NCI-H2081 treated with DMSO at 0.1 percent for 48 hours (cell line): ENCODE measurements at places on chromosomes 7 and 10.

- DNase-seq, result no peak
Measured at GRCh38 chr7:27375958-27376357, 133.4 kb downstream of the EVX1 start.

DNA sequence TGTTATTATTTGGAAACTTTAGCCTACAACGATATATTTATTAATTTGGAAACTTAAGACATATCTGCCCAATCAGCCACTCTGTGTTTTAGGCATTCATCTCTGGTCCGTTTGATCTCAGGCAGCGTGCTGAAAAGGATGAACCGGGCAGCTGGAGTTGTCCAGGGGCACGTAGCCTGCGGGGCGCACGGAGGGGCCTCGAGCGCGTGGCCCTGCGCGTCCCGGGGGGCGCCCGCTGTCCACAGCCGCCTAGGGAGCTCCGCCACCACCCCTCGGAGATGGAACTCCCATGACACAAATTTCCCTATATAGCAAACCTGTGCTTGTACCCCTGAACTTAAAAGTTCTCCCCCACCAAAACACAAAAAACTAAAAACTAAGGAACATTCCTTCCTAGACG, 24.3 kb upstream of the MKI67 start:
- DNase-seq, result no peak

DNA sequence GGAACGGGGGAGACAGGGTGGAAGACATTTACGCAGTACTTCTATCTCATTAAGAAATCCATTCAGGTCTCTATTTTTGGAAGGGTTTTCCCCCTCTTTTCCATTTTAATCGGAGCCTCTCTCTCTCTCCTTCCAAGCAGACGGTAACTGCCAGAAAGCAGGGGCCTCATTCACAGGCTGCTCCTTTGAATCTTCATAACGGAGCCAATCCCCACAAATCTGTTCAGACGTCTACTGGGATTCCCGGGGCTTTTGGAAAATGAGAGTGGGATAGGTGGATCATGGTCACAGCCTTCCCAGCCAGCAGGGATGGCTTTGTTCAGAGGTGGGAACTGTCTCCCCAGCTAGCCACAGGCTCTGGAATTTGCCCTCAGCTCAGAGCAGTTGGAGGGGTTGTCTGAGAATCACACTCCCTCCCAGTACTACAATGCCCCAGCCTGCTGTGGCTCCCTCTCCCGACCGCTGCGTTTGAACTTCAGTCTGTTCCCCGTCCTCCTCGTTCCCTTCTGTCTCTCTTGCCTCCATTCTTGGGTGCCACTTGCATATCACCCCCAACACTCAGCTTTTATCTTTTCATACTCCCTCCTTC, 413.6 kb downstream of the PLXNA4 start:
- no peak for DNase-seq

DNA sequence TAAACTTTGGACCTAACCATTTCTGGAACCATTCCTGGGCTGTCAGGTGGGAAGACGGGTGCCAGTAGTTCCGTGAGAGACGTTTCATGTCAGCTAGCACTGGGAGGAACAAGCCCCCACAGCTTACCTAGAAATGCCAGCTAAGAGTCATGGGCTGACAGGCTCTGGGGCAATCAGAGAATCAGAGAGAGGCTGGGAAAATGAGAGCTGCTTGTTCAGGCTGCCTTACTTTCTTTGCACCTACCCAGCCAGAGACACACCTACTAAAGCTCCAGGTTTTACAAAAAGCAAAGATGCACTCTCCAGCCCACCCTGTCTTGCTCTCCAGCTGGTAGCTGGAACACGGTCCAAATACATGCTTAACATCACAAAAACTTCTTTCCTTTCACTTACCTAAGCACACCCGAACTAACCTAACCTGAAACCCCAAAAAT, 688 bp downstream of the PTN start:
- DNase-seq, result no peak

GRCh38 chr7:106776618-106777347, 88.3 kb upstream of the PIK3CG start:
- no peak for DNase-seq
